ENCODE measurements at places on chromosomes 1 and 21.

GRCh38 chr21:14945176-14945575 lies 119.6 kb downstream of the NRIP1 start:
- no peak for DNase-seq

DNA sequence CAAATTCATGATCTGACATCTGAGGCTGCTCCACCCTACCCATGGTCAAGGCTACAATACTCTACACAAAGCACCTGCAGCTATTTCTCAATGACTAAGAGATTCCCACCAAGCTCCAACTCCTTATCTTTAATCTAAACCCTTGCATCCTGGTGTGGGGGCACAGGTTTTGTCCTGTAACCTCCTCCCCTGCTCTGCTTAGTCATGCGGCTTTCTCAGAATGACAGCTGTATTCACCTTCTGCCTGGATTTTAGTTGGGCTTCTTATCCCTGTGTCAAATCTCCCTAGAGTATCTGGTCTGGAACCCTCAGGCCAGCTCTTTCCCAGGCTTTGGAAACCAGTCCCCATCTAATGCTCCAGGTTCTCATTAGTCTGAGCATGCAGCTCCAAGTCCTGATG lies 159.0 kb downstream of the BARHL2 start:
- DNase-seq: no peak

DNA sequence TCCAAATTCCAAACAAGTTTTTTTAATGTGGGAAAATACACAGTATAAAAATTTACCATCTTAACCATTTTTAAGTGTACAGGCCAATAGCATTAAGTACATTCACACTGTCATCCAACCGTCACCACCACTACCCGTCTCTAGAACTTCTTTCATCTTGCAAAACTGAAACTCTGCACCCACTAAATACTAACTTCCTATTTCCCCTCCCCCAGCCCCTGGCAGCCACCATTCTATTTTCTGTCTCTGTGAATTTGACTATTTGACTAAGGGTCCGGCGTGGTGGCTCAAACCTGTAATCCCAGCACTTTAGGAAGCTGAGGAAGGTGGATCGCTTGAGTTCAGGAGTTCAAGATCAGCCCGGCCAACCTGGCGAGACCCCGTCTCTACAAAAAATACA lies 36.1 kb downstream of the CLSTN1 start:
- DNase-seq: peak; percentile 22

GRCh38 chr1:179025975-179026812 lies 500 bp downstream of the FAM20B start:
- DNase-seq: peak; percentile 45

DNA sequence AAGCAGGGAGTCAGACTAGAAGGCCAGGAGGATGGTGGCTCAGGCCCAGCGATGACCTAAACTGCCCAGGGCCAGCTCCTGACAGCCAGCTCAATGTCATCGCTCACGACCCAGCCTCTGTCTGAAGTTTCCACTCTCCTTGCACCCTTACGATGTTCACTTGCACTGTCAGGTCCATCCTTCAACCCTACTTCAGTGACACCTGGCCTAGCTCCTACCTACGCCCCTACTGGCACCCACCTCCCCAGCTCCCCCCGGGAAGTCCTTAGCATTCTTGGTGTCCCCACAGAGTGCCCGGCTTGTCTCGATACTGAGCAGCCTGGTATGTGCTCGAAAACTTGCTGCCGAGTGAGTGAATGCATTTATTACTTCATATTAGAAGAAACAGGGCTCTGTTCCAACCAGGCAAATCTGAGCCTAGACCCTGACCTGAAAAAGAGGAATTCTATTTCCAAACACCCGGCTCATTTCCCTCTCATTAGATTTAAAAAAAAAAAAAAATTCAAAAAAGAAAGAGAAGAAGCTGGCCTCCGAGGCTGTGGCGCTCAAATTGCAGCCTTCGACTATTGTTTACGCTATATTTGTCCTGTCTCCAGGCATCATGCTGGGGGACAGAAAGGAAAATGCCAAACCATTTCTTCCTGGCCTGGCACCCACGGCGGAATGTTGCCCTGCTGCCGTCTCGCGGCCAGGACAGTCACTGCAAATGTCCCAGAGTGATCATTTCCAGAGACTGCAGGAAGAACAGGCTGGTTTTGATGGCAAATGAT lies 29.8 kb upstream of the LRRC38 start:
- no peak for DNase-seq

DNA sequence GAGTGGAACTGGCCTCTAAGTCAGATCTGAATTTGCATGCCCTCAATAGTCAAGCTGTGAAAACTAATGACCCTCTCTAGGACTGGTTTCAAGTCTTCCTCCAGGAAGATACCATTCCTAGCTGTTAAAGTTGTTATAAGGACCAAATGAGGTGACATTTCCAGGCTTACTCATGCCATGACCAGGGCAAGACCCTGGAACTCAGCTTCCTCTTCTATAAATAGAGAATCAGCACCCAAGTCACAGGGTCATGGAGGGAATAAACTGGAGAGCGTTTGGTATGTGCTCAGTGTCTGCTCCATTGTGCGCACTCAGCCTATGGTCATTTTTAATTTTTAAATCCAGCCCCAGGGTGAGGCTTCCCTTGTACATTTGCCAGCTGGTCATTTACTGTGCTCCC lies 2.5 kb downstream of the S100A9 start:
- DNase-seq: no peak

GRCh38 chr1:204868340-204868700 lies 2.3 kb upstream of the NFASC start:
- no peak for DNase-seq

DNA sequence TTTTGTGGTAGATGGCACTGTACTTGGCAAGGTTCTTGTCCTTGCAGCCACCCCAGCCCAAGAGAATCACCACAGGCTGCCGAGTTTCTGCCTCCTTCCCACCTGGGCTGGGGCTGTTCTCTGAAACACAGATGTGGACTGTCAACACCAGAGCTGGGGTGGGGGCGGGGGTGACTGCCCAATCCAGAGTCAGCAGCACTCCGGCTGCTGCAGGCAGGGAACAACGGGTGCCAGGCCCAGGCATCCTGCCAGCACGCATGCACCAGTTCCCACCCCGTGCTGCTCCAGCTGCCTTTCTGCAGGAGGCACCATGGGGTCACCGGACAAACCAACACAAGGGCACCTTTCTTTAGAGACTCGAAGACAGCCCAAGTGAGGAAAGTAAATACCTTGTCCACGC lies 14.1 kb downstream of the TMEM53 start:
- no peak for DNase-seq

All from Kasumi-1 (cell line).